ENCODE measurements at places on chromosomes 2 and 18.

GRCh38 chr2:6580982-6581381, 284.7 kb downstream of the CMPK2 start:
- no peak for DNase-seq
- H3K36me3 ChIP-seq: no peaks in the 10 kb centered on the region
- H3K4me1 ChIP-seq: no peaks in the 10 kb centered on the region
- peaks cover 3% of the 10 kb centered on the region for H3K27me3 ChIP-seq
- no peak overlapping the region for H3K27ac ChIP-seq
- H3K4me3 ChIP-seq: no peak overlapping the region

DNA sequence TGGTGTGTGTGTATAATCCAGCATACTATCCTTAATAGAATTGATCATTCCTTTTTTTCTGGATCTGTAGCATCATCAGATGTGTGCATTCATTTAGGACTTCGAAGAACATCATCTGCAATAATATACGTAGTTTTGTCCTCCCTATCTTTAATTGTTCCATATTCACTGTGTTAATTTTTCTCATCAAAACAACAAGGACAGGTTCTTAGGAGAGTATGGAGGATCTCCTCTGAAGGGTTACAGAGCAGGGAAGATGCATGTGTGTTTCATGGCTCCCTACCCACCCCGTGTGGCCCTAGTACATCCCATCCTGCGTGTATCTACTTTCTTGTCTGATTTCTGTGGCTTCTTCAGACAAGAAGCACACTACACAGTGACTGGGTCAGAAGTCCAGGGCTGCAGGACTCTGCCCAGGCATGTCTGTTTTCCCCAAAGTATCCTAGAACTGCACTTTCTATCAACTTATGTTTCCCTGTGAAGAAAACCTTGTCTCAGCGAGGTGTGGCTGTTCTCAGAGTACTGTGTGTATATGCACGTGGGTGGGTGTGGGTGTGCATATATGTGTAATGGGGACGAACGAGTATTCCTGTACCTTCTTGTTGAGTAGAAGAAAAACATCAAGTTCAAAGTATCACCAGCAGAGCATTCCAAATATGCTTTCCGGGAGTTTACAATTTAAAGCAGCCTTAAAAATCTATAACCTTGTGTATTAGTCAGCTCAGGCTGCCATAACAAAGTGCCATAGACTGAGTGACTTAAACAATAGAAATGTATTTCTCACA, 220.4 kb upstream of the FOSL2 start:
- DNase-seq: no peak
- no peak overlapping the region for H3K4me3 ChIP-seq
- no peaks in the 10 kb centered on the region for H3K27me3 ChIP-seq

DNA sequence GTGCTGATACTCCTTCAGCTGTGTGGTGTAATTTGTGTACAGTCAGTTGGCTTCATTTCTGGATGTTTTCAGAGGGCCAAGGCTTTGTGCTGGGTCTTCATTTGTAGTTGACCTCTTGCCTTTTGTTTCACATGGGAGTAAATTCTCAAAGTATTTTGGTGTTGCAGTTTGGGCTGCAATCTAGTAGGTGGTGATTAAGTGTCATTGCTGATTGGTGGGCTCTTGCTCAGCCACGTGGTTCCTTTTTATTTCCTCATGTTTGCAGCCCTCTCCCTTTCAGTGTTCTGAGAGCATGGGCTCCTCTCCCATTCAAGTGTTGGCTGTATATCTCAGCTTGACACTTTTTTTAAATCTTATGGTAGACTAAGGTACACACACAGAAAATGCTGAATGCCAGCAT, 96.8 kb downstream of the SNTG2 start:
- no peak for DNase-seq
- no peaks in the 10 kb centered on the region for H3K36me3 ChIP-seq
- no peak overlapping the region for H3K27ac ChIP-seq
- H3K4me3 ChIP-seq: no peak overlapping the region

DNA sequence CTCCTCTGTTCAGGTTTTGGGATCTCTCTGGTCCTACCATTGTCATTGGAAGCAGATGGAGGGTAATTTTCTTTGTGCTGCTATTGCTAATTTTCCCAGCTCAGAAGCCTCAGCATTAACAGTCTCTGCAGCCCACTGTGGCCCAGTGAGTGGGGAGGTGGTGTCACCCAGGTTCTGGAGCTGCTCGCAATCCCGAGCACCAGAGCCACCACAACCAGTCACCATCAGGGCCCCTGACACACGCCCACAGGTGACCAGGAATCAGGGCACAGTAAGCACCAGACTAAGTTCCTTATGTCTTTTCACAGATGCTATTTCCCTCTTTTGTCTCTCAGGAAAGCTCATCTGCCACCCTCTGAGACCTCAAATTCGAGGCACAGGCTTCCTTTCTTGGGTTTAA, 87.9 kb downstream of the SEPTIN10 start:
- no peak for DNase-seq
- H3K4me3 ChIP-seq: no peak overlapping the region
- H3K4me1 ChIP-seq: no peaks in the 10 kb centered on the region
- no peaks in the 10 kb centered on the region for H3K27me3 ChIP-seq
- H3K36me3 ChIP-seq: no peaks in the 10 kb centered on the region

- H3K27me3 ChIP-seq: peaks cover 7% of the 10 kb centered on the region
- H3K4me1 ChIP-seq: peaks cover 54% of the 10 kb centered on the region
- peak overlapping the region; percentile 82 for H3K4me3 ChIP-seq
- peak overlapping the region; percentile 99 for H3K27ac ChIP-seq
Observed at GRCh38 chr2:148645539-148646230, 1.1 kb downstream of the EPC2 start.

DNA sequence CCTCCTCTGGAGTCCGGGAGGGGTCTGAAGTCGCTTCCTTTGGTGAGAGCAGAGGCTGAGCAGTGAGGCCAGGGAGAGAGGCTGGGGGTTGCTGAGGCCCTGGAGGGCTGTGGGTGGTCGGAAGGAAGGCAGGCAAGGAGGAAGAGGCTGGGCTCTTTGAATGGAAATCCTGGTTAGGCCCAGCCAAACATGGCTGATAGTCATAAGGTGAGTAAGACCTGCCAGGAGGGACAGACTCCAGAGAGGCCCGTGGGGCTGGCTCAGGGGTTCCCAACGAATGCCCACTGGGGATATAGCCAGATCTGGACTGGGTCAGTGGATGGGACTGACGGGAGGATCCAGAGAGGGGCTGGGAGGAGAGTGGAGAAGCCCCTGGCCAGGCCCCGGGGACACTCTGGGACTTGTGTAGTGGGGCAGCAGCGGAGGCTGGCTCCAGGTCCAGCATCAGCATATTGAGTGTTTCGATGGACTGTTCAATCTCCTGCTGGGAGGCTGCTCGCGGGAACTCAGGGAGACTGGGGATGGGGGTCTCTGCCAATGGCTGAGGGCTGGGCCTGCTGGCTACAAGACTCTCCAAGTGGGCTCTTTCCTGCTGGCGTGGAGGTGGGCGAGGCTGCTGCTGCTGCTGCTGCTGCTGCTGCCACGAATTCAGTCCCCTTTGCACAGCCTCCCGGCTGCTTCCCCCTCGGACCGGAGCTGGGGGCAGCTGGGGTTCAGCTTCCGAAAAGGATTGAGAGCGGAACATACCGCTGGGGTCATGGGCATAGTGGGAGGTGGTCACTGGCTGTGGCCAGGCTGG, 155.0 kb downstream of the TNS1 start:
- H3K27ac ChIP-seq: no peak overlapping the region
- no peaks in the 10 kb centered on the region for H3K4me1 ChIP-seq
- no peak for DNase-seq
- peaks cover 6% of the 10 kb centered on the region for H3K27me3 ChIP-seq

GRCh38 chr2:85132834-85133637, at the start of gene TCF7L1:
Gene TCF7L1, plus strand, starts transcription at chr2:85133392. Its CDS starts 293 bp downstream, at chr2:85133685.
- DNase-seq: peak; percentile 57
- H3K36me3 ChIP-seq: no peaks in the 10 kb centered on the region
- peaks cover 68% of the 10 kb centered on the region for H3K27me3 ChIP-seq
- no peak within 1 kb of the TSS for H3K27ac ChIP-seq
- H3K4me3 ChIP-seq: peak within 1 kb of the TSS; percentile 74

- DNase-seq: no peak
- H3K4me1 ChIP-seq: peaks cover 4% of the 10 kb centered on the region
- no peak overlapping the region for H3K27ac ChIP-seq
Observed at GRCh38 chr2:12935796-12936195, 219.1 kb downstream of the TRIB2 start.

GRCh38 chr18:76988031-76988826, 144.4 kb downstream of the MBP start:
- DNase-seq: no peak
- no peak overlapping the region for H3K4me3 ChIP-seq
- no peaks in the 10 kb centered on the region for H3K27me3 ChIP-seq
- no peaks in the 10 kb centered on the region for H3K36me3 ChIP-seq
- H3K4me1 ChIP-seq: peaks cover 5% of the 10 kb centered on the region

- H3K27ac ChIP-seq: no peak overlapping the region
- DNase-seq: no peak
- H3K4me1 ChIP-seq: no peaks in the 10 kb centered on the region
- H3K27me3 ChIP-seq: peaks cover 13% of the 10 kb centered on the region
Observed at GRCh38 chr2:175854129-175854528, 147.9 kb downstream of the LNPK start.
